ENCODE measurements at places on chromosomes 1 and 21.

- DNase-seq: no peak
Measured at GRCh38 chr1:156700736-156701531, 4.4 kb downstream of the CRABP2 start.

GRCh38 chr1:76083189-76083588 is 8.6 kb downstream of the ST6GALNAC3 start:
- DNase-seq: no peak

GRCh38 chr21:36433059-36433709 is 46.7 kb downstream of the CLDN14 start:
- no peak for DNase-seq

- DNase-seq: no peak
Measured at GRCh38 chr1:48561444-48561843, 89.4 kb upstream of the SPATA6 start.

- DNase-seq: no peak
Measured at GRCh38 chr1:230174471-230175162, 107.6 kb downstream of the GALNT2 start.

DNA sequence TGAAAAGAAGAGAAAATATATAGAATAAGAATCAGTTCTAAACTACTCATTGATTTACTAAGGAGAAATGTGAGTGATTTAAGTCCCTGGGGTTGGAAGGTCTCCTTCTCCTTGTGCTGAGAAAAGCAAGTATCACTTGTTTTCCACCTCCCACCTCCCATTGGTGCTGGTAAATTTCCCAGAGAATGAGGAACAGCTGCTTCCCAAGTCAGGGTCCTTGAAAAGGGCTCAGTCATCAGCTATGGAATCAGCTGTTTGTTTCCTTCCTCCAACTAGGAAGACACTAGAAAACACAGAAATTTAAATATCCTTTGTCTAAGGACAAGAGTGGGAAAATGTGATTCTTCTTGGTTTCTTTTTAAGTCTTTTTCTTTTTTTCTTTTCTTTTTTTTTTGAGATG is 131.3 kb upstream of the C1orf21 start:
- no peak for DNase-seq

- DNase-seq: no peak
Measured at GRCh38 chr1:30194741-30195423, 528.5 kb downstream of the MATN1 start.

GRCh38 chr1:37342736-37343135 is 131.6 kb upstream of the ZC3H12A start:
- no peak for DNase-seq

DNA sequence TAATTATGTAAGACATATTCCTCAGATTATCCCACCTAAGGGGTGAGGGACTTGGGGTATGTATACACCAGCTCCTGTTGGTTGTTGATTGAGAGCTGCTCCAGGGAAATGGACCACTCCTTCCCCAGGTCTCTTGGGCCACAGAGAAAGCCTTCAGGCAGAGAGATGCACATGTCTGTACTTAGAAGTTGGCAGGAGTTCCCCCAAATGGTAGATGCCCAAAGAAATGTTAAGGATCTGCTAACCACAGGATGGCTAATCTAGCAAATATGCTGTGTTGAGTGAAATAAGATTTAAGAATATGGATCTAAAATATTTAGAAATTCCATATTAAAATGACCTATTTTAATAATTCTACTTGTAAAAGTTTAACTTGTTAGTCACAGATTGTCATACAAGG is 100.8 kb upstream of the DNAH14 start:
- no peak for DNase-seq

DNA sequence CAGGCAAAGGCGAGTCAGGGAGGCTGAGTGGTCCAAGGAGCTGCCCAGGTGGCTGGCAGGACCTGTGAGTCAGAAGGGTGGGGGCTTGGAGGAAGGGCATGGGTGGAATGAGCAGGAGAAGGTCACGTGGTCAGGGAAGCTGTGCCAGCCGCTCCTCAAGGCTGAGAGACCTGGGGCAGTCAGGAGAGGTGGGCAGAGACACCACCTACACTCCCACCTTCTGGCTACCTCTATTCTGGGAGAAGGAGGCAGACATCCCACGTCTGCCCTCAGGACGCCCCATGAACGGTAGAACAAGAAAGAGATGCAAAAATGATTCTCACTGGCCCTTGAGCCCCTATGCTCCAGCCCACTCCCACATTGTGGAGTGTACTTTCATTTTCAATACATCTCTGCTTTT is 151.8 kb upstream of the RAB4A start:
- DNase-seq: no peak

GRCh38 chr1:10765734-10766478 is 30.5 kb downstream of the CASZ1 start:
- DNase-seq: no peak

GRCh38 chr1:47656719-47657685 is 219.2 kb downstream of the FOXD2 start:
- no peak for DNase-seq

GRCh38 chr1:183652547-183653461 is at the start of gene APOBEC4:
APOBEC4 (minus strand) TSS chr1:183653316; CDS start chr1:183648781, 4,535 bp downstream.
- no peak for DNase-seq

DNA sequence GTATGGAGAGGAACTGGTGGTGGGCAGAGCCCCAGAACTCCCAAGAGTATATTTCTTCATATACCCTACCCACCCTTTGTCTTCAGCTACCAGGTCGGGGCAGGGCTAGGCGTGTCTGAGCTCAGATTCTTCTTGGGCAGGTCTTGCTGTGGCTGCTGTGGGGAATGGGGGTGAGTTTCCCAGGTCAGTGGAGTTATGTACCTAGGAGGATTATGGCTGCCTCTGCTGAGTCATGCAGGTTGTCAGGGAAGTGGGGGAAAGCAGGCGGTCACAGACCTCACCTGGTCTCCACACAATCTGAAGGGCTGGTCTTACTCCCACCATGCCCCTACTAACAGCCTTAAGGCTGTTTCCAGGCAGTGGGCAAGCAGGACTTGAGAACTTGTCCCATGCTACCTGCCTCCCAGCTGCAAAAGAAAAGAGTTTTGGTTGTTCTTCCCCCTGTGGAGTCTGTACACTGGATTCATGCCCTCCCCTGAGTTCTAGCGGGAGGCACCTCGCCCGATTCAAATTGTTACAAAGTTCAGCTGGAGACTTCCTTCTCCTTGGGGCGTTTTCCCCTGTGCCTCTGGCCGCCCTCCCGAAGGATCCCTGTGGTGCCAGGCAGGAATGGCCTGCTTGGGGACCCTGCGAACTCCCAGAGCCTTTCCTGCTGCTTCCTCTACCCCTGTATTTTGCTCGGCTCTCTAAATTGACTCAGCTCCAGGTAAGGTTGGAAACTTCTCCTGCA is 58.6 kb downstream of the NPHS2 start:
- DNase-seq: no peak

GRCh38 chr1:55594701-55595100 is 379.5 kb upstream of the USP24 start:
- DNase-seq: no peak

- DNase-seq: no peak
Measured at GRCh38 chr1:156464825-156465452, 35.6 kb downstream of the MEF2D start.

- no peak for DNase-seq
Measured at GRCh38 chr1:14724678-14725077, 126.2 kb downstream of the KAZN start.

DNA sequence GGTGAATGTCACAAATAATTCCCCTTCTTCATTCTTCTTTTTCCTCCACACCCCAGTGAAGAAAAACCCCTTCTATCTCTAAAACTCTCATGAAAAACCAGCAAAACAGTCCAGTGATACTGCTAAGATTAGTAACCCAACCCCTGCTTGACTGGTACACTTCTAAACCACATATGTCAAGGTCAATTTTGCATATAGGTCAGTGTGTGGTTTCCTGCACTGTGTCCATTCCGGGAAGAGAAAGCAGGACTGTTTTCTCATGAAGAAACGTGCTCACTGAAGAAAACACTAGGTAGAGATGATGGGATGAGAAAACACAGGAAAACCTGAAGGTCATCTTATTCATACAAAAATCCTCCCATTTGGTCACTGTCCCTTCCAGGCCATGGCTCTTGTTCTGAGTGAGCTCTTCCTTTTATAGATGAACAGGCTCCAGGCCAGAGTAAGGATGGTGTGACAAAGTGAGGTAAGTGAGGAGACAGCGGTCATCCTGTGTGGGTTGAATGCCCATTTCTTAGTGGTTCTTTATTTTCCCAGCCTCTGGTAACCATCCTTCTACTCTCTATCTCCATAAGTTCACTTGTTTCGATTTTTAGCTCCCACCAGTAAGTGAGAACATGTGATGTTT is 122.7 kb downstream of the FASLG start:
- DNase-seq: no peak

DNA sequence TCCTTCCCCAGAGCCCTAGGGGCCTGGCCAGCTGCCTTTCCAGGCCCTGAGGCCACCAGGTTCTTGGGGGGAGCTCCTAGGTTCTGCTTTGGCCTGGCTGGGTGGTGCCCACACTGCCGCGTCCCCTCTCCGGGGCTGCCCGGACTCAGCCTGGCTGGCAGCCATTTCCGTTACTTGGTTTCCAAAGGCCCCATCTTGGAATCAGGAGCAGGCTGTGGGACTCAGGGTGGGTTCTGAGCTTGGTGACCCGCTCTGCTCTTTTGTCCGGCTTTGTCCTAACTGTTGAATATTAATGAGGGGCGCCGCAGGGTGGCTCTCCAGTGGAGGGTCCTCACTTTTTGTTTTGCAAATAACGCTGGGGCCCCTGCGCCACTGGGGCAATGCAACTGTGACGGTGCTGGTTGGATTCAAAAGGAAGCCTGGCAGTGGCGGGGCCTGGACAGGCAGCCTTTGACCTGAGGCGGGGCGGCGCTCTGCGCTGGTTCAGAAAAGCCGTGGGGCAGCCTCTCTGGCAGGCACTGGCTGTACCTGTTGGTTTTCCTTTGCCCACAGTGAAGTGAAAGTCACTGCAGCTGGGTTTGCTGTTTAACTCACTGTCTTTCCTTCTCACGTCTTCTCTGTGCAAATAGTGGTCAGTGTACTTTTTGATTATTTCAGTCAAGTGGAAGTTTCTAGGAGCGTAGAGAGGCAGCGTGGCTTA is 20.2 kb downstream of the SKI start:
- no peak for DNase-seq

- DNase-seq: no peak
Measured at GRCh38 chr1:44035726-44036408, 4.6 kb upstream of the SLC6A9 start.

DNA sequence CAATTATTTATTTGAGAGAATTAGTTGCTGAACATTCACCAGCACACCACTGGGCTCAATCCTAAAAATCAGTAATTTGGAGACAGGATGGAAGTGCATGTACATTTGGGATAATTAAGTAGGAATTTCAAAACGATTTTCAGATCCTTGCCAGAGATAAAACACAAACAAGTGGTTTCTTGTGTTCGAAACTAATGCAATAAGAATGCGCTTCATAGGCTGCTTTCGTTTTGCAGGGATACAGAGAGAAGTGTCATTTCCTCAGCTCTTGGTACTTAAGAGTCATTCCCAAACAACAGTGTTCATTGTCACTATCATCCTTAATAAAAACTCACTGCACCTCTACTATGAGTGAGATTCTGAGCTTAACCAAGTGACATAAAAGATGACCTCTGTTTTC is 20.6 kb upstream of the USP24 start:
- no peak for DNase-seq

- DNase-seq: no peak
Measured at GRCh38 chr1:205922314-205922713, 20.9 kb downstream of the SLC26A9 start.

GRCh38 chr1:168312718-168313604 is 32.3 kb downstream of the TBX19 start:
- no peak for DNase-seq

DNA sequence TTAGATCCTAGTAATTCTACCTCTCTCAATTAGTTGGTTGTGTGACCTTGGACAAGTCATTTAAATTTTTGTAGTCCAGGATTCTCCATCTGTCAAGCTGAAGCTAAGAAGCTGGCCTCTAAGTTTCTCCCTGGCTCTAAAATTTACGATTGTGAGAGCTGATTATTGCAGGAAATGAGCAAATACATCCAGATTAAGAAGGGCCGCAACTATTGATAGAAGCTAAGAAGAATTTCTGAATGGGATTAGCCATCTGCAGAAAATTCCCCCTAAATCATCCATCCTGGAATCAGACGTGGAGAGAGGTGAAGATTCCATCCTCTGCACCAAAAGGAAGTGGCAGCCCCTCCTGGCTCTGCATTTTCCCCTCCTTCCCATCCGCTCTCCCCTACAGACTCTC is 55.0 kb downstream of the HIVEP3 start:
- no peak for DNase-seq

DNA sequence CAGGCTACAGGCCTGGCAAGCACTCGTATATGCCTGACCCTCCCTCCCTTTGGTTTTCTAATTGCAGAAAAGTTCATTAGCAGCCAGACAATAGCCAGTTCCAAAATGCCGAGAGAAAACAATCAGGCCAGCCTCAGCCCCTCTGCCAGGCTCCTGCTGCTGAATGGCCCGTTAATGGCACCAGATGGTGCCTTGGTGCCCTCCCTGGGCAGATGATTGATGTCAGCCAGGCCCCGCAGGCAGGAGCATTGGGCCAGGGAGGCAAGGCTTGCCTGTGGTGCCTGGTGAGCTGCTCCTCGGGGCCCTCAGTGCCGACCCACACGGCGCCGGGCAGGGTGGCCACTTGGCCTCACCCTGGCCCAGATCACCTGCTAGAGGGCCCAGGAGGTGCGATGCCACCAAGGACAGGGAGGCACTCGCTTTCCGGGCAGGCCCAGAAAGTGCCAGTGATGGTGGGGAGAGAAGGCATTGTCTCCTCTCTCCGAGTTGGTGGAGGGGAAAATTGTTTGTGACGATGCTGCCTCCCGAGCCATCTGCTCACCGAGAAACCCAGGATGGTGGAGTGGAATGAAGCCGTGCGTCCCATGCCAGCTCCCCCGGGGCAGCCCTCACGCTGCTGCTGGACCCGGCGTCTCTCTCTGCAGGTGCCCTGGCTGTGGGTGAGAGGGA is 28.1 kb downstream of the QSOX1 start:
- no peak for DNase-seq

DNA sequence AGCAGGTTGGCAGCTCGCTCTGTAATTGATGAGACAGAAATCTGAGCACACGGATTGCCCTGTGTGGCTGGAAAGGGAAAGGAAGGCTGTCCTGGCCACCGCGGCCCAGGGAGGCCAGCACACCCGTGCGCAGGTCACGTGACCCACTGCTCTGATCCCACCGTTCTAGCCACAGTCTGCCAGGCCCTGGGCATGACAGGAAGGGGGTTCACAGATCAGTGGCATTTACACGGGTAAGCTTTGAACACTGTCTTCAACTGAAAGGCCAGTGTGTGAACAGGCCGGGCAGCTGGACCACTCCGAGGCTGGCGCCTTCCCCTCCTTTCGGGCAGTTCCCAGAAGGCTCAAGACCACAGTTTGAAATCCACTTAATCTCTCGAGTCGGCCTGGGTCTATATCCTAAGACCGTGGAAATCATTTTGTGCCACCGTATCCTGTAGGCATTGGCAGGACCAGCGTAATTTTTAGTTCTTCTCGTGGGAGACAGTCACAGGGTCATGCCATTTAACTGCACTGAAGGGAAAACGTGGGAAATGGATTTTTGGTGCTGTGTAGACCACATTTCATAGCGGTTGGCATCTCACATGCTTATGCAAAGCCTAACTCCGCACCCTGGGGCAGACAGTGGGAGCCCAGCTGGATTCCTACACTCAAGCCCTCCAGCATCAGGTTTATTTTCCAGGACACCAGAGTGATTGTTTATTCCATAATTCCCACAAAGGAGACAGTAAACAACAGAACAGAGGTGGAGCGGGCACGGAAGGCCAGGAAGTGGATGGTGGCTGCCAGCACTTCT is 3.1 kb upstream of the ADARB1 start:
- DNase-seq: no peak

- DNase-seq: no peak
Measured at GRCh38 chr1:38569932-38570656, 289.5 kb downstream of the RRAGC start.

Measured in DND-41 (cell line).